ENCODE measurements at places on chromosomes 4 and X. TPM values are rescaled to one million over a fixed set of nuclear protein-coding genes. Genes with fewer than 3 reads are reported as not detected.

TGIF2LX gene
- not detected for total RNA-seq

AP1AR gene
- total RNA-seq = 17.9 TPM

RAP1GDS1 gene
- 34.9 TPM for total RNA-seq

ZNF330 gene
- total RNA-seq = 43.7 TPM

CSAG1 gene
- not detected for total RNA-seq

SPACA5 gene
- total RNA-seq = not detected

DNA sequence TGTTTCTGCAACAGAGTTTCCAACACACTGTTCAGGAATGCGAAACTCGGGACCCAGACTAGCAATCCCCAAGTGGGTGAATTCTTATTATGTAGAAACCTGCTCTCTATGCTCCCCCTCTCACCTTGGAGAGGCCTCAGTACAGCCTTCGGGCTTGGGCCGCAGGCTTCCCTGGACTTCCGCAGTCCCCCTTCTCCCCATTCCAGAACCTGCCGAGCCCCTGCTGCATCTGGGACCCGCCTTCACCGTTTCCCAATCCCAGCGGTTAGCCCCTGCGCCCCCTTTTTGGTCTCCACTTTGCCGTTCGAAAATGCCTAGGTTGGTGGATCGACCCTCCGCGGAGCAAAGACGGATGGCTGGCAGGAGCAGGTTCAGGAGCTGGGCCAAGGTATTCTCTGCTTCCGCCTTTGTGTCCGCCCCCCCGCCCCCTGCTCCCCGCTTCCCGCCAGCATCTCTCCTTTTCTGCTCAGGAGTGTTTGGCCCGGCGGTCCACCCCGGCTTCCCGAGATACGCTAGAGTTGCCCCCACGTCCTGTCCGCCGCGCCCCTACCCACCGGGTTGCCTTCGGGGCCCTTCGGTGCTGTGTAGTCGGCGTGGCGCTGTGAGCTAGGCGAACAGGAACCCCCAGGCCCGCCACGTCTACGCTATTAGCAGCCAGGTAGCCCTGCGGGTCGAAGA, 11.5 kb downstream of the HAND2 start:
- no peaks in the 10 kb centered on the region for H3K4me1 ChIP-seq
- H3K36me3 ChIP-seq = no peaks in the 10 kb centered on the region
- no peak for DNase-seq
- peak overlapping the region; percentile 38 for H3K27ac ChIP-seq
- H3K27me3 ChIP-seq = no peaks in the 10 kb centered on the region

GRCh38 chr4:22356987-22357596, 158.8 kb downstream of the ADGRA3 start:
- no peak for DNase-seq
- no peak overlapping the region for H3K27ac ChIP-seq
- no peaks in the 10 kb centered on the region for H3K27me3 ChIP-seq
- H3K4me3 ChIP-seq = no peak overlapping the region

GRCh38 chrX:112190646-112191045, 108.1 kb upstream of the TRPC5 start:
- no peak overlapping the region for H3K27ac ChIP-seq
- no peaks in the 10 kb centered on the region for H3K4me1 ChIP-seq
- no peaks in the 10 kb centered on the region for H3K27me3 ChIP-seq

DNA sequence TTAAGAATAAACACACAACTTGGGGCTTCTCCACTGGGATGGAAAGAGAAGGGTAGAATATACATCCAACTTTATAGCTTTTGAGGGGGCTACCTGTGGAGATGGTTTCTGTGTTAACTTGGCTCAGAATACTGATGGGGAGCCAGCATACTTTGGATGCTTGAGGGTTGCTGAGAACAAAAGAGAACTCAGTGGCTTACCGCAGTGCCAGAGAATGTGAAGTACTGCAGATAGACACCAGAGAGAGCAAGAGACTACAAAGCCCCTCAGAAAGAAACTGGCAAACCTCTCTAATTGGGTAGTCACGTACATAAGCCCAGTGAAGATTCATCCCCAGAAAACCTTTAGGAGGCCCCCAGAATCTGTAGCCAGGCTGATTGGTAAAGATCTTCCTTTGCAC, 214.4 kb downstream of the DCHS2 start:
- no peak for DNase-seq
- no peak overlapping the region for H3K4me3 ChIP-seq
- no peak overlapping the region for H3K27ac ChIP-seq
- no peaks in the 10 kb centered on the region for H3K36me3 ChIP-seq
- H3K4me1 ChIP-seq = no peaks in the 10 kb centered on the region

- no peak overlapping the region for H3K4me3 ChIP-seq
- no peak for DNase-seq
- H3K4me1 ChIP-seq = no peaks in the 10 kb centered on the region
- H3K36me3 ChIP-seq = no peaks in the 10 kb centered on the region
Observed at GRCh38 chr4:160562661-160563060, 1459.8 kb downstream of the RAPGEF2 start.

GRCh38 chr4:20298986-20299385, 47.3 kb downstream of the SLIT2 start:
- no peaks in the 10 kb centered on the region for H3K27me3 ChIP-seq
- no peak overlapping the region for H3K27ac ChIP-seq
- H3K4me1 ChIP-seq = no peaks in the 10 kb centered on the region
- no peak for DNase-seq
- no peak overlapping the region for H3K4me3 ChIP-seq
- no peaks in the 10 kb centered on the region for H3K36me3 ChIP-seq

DNA sequence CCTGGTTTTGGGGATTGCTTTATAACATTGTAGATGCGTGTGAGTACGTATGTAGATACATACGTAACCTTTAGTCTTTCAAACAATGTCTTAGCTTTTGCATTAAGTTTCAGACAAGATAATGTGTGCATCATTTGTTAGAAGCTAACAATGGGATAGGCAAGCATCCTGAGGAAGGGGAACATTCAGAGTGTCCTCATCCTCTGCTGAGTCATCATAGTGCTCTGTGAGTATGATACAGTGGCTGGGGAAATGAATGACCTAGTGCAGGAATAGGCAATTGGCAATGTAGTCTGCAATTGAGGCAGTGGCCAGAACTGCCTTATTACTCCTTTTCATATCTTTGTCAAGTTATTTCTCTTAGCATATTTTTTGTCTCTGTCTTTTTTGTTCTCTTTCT, 7.3 kb downstream of the NAP1L5 start:
- no peak overlapping the region for H3K27ac ChIP-seq
- H3K36me3 ChIP-seq = no peaks in the 10 kb centered on the region
- H3K4me1 ChIP-seq = no peaks in the 10 kb centered on the region
- H3K27me3 ChIP-seq = no peaks in the 10 kb centered on the region

DNA sequence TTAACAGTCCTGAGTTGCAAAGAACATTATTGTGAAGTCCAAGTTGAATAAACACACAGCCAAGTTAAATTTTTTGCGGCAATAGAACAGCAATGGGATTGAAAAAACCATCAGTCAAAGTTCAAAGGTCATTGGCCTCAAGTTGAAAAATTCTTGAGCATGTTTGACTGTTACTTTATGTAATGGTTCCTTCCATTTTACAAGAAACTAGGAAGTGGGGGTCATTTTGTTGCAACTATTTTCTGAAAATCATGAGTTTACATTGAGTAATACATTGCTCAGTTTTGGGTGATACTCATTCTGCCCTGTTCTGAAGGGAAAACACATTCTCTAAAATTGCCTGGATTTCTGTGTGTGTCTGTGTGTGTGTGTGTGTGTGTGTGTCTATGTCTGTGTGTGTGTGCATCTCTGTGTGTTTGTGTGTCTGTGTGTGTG, 5.2 kb upstream of the IRF2 start:
- H3K36me3 ChIP-seq = no peaks in the 10 kb centered on the region
- DNase-seq = no peak
- no peak overlapping the region for H3K4me3 ChIP-seq
- H3K4me1 ChIP-seq = no peaks in the 10 kb centered on the region
- no peak overlapping the region for H3K27ac ChIP-seq
- H3K27me3 ChIP-seq = no peaks in the 10 kb centered on the region

GRCh38 chr4:24181005-24181404, 291.2 kb upstream of the PPARGC1A start:
- no peaks in the 10 kb centered on the region for H3K36me3 ChIP-seq
- no peak overlapping the region for H3K27ac ChIP-seq
- no peaks in the 10 kb centered on the region for H3K4me1 ChIP-seq
- no peaks in the 10 kb centered on the region for H3K27me3 ChIP-seq
- DNase-seq = no peak

DNA sequence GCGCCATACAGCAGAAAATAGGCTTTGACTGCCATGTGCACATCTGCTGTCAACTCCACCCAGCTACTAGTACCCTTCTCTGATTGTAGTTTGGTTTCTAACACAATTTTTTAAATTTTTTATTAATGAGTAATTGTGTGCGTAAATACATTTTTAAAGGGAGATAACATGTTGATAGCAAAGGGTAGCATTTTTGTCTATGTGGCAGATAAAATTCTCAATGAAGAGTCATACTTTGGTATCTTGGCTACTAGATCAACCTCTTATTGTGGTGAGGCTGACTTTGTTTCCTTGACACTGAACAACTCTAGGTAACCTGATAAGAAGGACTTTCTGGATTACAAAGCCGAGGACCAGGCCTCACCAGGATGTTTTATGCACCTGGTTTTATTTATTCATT, 9.5 kb downstream of the ADH4 start:
- H3K36me3 ChIP-seq = no peaks in the 10 kb centered on the region
- H3K27me3 ChIP-seq = no peaks in the 10 kb centered on the region

GRCh38 chr4:163367651-163368050, 24.0 kb downstream of the NPY5R start:
- no peak overlapping the region for H3K4me3 ChIP-seq
- peaks cover 1% of the 10 kb centered on the region for H3K27me3 ChIP-seq
- no peak overlapping the region for H3K27ac ChIP-seq
- DNase-seq = no peak
- no peaks in the 10 kb centered on the region for H3K36me3 ChIP-seq
- H3K4me1 ChIP-seq = no peaks in the 10 kb centered on the region

DNA sequence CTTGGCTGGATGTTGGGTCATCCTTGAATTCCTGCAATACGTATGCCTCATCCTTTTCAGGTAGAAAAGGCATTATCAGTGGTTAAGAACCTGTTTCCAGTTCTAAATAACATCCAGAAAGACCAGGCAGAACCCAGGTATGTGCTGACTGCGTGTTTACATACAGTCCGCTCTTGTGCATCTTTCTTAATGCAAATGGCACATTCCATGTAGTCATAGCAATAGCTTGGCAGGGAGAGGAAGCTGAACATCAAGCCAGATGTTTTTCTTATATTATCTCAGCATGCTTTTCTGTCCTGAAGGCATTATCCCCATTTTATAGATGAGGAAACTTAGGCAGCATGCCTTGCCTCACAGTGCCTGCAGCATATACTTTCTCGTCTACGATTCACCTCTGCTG, 2.1 kb downstream of the DCLK2 start:
- H3K27ac ChIP-seq = no peak overlapping the region
- no peak for DNase-seq
- peaks cover 8% of the 10 kb centered on the region for H3K4me1 ChIP-seq

DNA sequence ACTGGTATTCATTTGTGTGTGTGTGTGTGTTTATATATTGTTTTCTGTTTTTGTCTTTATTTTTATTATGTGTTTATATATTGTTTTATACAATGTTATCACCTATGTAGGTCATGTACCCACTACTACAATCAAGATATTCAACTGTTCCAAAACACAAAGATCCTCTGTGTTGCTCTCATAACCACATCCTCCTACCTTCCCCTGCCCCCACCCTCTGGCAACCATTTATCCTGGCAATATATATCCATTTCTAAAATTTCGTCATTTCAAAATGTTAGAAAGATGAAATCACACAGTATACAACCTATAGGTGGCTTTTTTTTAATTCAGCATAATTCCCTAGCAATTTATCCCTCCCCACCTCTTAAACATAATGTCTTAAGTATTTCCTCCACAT, 18.8 kb upstream of the RPL34 start:
- no peak overlapping the region for H3K27ac ChIP-seq
- no peaks in the 10 kb centered on the region for H3K4me1 ChIP-seq
- no peaks in the 10 kb centered on the region for H3K27me3 ChIP-seq
- no peak for DNase-seq
- H3K4me3 ChIP-seq = no peak overlapping the region
- H3K36me3 ChIP-seq = no peaks in the 10 kb centered on the region

- peak; percentile 95 for DNase-seq
- H3K4me3 ChIP-seq = peak within 1 kb of the TSS; percentile 77
- no peaks in the 10 kb centered on the region for H3K36me3 ChIP-seq
- no peaks in the 10 kb centered on the region for H3K4me1 ChIP-seq
- H3K27me3 ChIP-seq = no peaks in the 10 kb centered on the region
- no peak within 1 kb of the TSS for H3K27ac ChIP-seq
Observed at GRCh38 chrX:23667239-23668177, at the start of gene PRDX4. TSS of gene PRDX4 (plus strand) at chrX:23667493. CDS start at chrX:23667571, 78 bp downstream.

GRCh38 chr4:173167758-173168395, 734 bp upstream of the GALNT7 start:
- no peaks in the 10 kb centered on the region for H3K36me3 ChIP-seq
- H3K27ac ChIP-seq = no peak overlapping the region
- H3K27me3 ChIP-seq = no peaks in the 10 kb centered on the region
- H3K4me3 ChIP-seq = peak overlapping the region; percentile 83

- no peak overlapping the region for H3K4me3 ChIP-seq
- no peak overlapping the region for H3K27ac ChIP-seq
- H3K4me1 ChIP-seq = no peaks in the 10 kb centered on the region
- no peak for DNase-seq
Observed at GRCh38 chr4:166202991-166203390, 330.0 kb downstream of the TLL1 start.

DNA sequence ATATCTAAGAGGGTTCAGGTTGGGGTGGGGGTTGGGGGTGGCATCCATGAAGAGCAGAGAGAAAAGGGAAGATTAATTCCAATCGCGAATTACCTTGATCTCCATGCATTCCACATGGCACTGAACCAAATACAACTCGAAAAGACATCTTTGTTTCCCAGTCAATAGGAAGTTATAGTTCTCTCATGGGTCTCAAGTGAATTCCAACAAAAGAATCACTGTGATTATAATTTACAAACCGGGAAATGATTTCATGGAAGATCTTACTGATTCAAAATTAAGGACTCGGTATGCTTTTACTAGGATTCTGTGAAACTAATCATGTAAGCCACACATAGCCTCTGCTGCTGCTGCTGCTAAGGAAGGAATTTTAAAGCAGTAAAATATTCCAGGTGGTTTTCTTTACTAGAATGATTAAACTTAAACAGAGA, 26.6 kb upstream of the AMELX start:
- no peak for DNase-seq
- H3K27me3 ChIP-seq = no peaks in the 10 kb centered on the region
- no peaks in the 10 kb centered on the region for H3K36me3 ChIP-seq
- H3K4me3 ChIP-seq = no peak overlapping the region
- no peak overlapping the region for H3K27ac ChIP-seq

GRCh38 chr4:81042578-81043365, 12.3 kb downstream of the BMP3 start:
- H3K27ac ChIP-seq = no peak overlapping the region
- DNase-seq = no peak
- H3K4me1 ChIP-seq = no peaks in the 10 kb centered on the region
- peaks cover 2% of the 10 kb centered on the region for H3K27me3 ChIP-seq

Measured in aorta (tissue), 5 donors.